Eye (tissue), 1 donor: ENCODE measurements at places on chromosomes 7 and 10.

- peak; percentile 32 for DNase-seq
These were observed 181.3 kb downstream of the RPS24 start for GRCh38 chr10:78214955-78215354.

DNA sequence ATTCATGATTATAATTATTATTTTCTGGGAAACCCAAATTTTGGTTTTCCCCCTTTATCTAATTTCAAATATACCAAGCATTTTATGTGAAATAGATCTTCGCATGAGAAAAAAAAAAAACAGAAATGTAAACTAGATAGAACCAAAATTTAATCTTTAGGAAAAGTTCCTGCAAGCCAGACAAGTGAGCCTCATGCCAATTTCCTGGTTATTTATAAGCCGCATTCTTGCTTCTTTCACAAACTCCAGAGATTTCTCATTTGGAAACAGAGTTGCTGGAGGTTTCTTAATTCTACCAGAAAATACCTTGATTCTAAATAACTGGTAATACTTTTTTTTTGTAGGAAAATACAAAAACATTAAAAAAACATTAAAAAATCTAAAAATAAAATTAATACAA is 690.4 kb upstream of the IGFBP3 start:
- no peak for DNase-seq

- DNase-seq: no peak
These were observed 461.4 kb downstream of the KCNMA1 start for GRCh38 chr10:77176232-77176631.

- no peak for DNase-seq
These were observed 109.8 kb downstream of the INPP5A start for GRCh38 chr10:132647424-132647823.

- DNase-seq: no peak
These were observed 24.8 kb downstream of the TLX1 start for GRCh38 chr10:101155896-101156295.

DNA sequence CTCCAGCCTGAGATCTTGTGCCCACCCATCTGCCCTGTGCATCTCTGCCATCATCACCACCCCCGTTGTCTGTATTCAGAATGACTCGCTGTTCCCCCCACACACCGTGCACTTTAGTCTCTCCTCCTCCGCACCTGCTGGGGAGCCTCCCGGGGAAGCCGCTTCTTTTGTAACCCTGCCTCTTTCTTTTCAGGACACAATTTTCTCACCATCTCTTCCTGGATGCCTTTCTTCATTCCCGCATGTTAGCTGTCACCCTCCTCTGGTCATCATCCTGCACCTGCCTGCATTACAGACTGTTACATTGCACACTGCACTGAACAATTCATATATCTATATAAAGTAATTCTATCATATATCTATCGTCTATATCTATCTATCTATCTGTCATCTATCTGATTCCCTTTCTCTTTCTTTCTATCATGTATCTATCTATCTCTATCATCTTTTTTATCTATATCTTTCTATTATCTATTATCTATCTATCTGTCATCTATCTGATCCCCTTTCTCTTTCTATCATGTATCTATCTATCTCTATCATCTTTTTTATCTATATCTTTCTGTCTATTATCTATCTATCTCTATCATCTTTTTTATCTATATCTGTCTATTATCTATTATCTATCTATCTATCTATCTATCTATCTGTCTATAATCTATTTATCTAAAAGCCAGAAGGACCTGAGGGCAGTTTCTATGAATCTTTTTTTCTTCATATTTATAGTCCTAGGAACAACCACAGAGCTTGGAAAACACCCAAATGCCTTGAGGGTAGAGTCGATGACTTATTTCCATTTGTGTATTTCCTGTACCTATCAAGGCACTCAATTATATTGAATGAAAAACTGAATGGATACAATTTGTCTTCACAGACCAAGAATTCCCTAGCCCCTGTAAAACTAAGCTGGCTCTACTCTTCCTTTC is 642.5 kb downstream of the ACTR3B start:
- DNase-seq: no peak

GRCh38 chr10:94131885-94132284 is 138.2 kb downstream of the PLCE1 start:
- DNase-seq: no peak

GRCh38 chr10:10910634-10911033 is 107.0 kb upstream of the CELF2 start:
- no peak for DNase-seq

- DNase-seq: no peak
These were observed 444.8 kb downstream of the GRID1 start for GRCh38 chr10:85921789-85922188.

- no peak for DNase-seq
These were observed 146.2 kb downstream of the ICA1 start for GRCh38 chr7:8115547-8116402.

DNA sequence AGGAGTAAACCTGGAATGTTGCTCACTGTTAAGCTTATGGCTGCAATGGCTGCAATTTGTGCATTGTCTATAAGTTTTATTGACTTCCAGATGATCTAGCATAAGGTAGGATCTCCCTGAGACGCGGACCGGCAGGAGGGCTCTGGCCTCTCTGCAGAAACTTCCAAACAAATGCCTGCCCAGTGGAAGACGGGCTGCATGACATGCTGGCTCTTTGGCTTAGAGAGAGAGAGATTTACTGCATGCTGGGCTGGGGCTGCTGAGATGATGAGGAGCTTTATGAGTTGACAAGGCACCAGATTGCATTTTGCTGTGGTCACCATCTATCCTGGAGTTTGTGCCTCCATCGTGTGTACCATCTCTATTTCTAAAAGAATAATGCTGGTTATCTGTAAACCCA is 193.2 kb downstream of the GALNT17 start:
- DNase-seq: no peak

- no peak for DNase-seq
These were observed 36.6 kb upstream of the CCAR1 start for GRCh38 chr10:68684413-68684812.

GRCh38 chr7:142696456-142697179 is 52.7 kb upstream of the PRSS1 start:
- DNase-seq: no peak

GRCh38 chr7:56537952-56538351 is 421.7 kb upstream of the NUPR2 start:
- no peak for DNase-seq

DNA sequence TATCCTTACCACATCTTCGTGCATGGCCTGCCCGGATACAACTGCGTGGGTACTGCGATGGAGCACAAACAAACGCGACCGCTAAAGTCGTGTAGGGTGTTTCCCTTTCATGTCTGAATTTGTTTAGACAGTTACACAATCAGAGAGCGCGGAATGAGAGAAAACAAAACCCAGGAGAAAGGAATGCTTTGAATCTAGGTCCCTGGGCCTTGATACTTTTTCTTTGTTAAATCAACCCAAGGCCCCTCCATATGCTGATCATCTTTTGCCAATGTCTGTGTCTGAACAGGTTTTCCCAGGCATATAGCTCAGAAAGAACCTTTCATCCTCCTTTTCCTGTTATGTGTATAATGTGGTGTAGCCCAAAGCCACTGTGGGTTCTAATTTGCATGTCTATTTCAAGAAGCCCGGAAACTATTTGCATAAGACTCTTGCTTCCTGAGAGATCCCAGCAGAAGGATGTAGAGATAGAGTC is 145.8 kb downstream of the FRMD4A start:
- peak; percentile 64 for DNase-seq

- DNase-seq: no peak
These were observed 155.7 kb upstream of the FGFR2 start for GRCh38 chr10:121753726-121754476.

DNA sequence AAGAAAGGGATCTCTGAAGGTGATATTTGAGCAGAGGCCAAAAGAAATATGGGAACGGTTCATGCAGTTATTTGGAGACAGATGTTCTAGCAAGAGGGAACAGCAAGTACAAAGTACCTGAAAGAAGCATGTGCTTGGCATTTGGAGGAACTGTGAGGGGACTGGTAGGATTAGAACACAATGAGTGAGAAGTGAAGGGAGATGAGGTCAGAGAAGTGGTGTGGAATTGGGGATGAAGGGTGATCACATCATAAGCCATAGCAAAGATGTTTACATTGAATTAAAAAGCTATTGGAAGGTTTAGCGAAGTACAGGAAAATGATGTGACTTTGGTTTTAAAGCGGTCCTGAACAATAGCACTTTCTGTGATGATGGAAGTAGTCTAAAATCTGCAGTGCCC is 402.4 kb upstream of the LRGUK start:
- DNase-seq: no peak

- DNase-seq: no peak
These were observed 217.1 kb downstream of the PRPF18 start for GRCh38 chr10:13803566-13804554.

DNA sequence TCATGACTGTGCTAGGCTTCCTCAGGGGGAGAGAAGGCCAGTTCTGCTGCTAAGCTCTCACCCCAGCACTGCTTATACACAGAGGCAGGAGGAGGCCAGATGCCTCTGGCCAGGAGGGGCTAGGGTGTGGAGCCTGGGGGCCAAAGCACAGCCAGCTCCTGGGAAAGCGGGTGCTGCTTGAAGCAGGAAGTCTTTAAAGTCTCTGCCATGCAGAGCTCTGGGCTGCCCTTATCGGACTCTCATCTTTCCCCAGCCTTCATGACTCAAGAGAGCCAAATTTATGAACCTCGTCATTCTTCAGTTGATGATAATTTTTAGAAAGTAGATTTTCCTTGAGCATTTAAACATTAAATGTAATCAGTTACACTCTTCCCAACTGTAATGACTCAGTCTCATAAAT is 11.2 kb upstream of the TSPAN14 start:
- DNase-seq: no peak

- DNase-seq: no peak
These were observed 131.0 kb downstream of the SEM1 start for GRCh38 chr7:96578606-96579005.

- DNase-seq: no peak
These were observed 23.0 kb downstream of the VSIR start for GRCh38 chr10:71750124-71750841.

- DNase-seq: no peak
These were observed 202.8 kb upstream of the SMIM30 start for GRCh38 chr7:113321201-113321600.

- no peak for DNase-seq
These were observed 121.0 kb downstream of the NEURL1 start for GRCh38 chr10:103614306-103615158.

DNA sequence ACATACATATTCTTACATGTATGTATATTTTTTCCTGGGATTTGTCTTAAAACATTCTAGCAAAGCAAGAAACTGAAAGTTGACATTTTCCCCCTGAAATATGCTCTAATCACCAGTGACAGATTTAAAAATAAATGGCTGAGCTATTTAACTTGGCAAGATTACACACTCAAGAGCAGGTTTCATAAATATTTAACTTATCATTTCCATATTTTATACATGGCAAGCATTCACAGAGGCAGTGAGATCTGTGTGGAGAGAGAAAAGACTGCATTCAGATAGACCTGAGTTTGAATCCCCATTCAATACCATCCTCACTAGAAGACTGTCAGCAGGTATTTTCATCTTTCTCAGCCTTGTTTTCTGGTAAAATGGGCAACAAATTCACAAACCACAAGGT is 1043.0 kb downstream of the NRG3 start:
- peak; percentile 23 for DNase-seq

DNA sequence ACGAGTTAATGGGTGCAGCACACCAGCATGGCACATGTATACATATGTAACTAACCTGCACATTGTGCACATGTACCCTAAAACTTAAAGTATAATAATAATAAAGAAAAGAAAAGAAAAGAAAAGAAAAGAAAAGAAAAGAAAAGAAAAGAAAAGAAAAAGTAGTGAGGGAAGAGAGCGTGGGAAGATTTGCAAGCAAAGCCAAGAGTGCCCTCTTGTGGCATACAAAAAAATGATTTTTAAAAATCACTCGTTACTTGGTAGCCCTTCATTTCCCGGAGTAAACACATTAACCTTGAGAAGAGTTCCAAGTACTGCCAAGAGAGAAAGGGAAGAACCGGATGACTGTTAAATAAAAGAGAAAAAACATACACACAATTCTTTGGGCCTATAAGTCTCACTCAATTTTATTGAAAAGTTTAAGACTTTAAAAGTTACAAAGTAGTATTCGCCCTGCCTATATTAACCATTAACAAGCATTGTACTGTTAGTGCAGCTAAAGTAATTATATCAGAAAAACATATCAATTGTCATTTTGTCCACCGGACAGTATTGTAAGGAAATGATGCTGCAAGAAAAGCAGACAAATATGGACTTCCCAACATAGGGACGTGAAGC is 6.2 kb upstream of the CH25H start:
- peak; percentile 75 for DNase-seq

DNA sequence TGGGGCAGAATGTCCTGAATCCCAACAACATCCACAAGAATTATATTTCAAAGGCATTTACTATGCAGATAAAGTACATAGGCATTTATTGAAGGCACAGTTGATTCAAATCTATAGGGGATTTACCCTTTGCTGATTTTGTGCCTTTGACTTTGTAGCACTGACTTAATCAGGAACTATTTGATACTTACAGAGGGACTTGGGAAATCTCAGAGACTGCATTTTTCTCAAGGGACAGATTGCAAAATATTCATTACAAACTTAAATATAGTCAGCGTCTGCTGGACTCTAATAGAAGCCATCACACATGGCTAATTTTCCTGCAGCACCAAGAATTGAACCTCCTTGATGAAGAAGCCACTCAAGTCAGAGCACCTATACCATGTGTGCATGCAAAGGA is 44.9 kb downstream of the FAS start:
- DNase-seq: no peak

- DNase-seq: no peak
These were observed 163.9 kb downstream of the MAD1L1 start for GRCh38 chr7:2068693-2069471.

DNA sequence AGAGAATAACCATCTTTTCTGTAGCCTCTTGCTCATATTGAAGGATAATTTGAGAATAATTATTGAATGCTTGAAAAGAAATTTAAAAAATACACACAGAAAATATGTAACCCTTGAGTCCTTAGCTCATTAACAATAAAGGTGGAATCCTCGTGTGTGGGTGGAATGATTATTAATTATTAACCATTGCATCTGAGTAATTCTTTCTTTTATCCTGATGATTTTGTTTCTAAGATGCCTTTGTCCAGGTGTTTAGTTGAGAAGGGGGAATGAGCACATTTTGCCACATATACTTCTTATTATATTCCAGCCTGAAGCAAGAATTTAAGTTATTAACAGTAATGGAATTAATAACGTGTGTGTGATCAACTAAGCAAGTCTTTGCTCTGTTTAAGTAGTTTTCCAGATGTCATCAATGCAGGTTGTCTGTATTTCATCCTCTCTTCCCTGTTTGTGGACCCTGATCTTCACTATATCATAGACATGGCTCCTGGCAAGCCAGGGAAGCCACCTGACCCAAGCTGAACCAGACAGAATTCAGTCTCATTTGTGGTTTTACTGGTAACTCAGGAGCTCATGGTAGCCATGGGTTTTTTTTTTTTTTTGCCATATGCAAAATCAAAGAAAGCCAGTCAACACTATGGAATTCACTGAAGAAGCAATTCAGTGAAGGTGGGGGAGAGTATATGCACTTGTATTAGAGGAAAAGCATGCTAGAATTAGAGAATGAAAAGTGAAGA is 144.3 kb downstream of the KIF20B start:
- DNase-seq: no peak

GRCh38 chr7:157466867-157467261 is 130.1 kb downstream of the DNAJB6 start:
- peak; percentile 54 for DNase-seq
